Lower leg skin (tissue), 4 donors: ENCODE measurements at places on chromosomes 11 and 22.

- DNase-seq = no peak
These were observed 90.8 kb downstream of the DHCR7 start for GRCh38 chr11:71357414-71357813.

DNA sequence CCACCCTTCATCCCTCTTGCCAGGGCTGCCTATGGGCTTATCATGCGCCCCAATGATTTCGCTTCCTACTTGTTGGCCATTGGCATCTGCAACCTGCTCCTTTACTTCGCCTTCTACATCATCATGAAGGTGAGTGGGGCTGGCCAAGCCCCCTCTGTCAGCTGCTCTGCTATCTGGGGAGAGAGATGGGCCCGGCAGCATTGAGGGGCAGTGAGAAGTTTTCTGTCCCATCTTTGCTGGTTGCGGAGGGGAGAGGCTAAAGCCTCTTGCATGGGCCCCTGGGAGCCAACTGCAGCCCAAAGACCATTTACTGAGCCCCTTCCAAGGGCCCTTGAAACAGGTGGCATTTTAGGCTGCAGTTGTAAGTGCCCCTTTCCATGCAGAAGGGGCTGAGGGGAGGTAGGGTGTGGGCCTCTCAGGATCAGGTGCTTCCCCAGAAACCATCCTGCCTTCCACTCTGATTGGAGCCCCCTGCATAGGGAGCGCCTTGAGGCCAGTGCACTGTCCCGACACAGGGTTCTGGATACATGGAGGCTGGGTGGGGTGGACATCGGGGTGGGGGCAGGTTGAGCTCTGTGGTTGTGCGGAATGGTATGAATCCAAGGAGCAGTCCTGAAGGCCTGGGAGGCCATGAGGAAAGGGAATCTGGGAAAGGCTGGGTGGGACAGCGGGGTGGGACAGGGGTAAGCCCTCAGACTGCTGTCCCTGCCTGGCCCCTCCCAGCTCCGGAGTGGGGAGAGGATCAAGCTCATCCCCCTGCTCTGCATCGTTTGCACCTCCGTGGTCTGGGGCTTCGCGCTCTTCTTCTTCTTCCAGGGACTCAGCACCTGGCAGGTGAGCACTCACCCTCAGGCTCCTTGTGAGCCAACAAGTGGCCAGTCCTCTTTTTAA, 5.8 kb upstream of the TAGLN start:
- DNase-seq = no peak

DNA sequence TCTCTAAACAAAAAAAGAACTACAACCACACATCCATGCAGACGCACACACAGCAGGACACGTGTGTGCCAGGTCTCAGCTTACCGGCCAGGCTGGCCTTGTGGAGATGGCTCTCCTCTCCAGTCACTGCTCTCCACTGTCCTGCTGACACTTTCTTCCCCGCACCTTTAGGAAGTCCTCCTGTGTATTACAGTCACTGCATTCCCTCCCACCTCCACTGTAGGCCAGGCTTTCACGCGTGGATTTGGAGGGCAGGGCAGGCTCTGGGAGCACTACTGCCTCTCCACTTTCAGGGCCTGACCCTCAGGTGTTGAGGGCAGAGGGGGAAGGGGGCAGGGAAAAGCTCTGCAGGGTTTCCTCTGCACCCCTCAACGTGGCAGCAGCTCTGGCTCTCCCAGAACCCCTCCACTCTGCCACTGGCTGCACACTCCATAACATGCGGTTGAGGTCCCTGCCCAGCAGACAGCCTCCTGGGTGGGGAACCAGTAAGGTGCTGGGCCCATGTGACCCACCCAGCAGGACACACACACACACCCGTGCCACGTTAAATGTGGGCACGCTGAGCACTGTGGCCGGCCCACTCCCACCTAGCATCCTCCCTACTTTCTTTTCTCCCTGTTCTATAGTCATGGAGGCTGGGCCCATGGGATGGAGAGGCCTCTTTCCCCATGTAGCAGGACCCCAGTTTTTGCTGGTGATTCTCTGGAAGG, 107.0 kb upstream of the PITPNB start:
- no peak for DNase-seq

GRCh38 chr11:126991596-126991995, 9.0 kb downstream of the KIRREL3 start:
- DNase-seq = no peak

DNA sequence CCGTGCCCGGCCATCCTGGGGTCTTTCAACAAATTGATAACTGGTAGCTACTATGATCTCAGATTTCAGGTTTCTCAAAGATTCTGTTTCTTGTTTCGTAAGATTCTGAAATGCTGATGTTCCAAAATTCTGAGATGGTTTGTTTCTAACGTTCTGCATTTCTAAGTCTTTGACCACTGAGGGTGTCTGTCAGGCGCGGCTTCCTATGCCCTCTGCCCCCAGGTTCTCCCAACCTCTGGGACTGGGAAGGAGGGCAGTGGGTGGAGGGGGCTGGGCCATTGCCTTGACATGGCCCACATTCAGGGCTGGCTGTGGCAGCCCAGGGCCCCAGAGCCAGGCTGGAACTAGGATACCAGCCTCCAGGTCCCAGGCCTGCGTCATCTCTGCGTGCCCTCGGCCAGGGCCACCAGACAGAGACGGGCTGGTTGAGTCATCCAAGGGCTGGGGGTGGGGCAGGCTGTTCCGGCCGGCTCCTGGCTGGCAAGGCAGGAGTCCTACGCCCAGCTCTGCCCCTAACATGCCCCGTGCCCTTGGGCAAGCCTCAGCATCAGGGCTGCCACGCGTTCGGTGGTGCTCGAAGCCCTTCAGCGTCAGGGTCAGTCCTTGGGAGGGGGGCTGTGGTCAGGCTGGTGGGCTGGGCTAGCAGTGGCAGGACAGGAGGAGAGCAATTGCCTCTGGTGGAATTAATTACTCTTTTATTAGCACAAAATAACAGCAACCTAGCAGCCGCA, 5.2 kb downstream of the TMEM134 start:
- DNase-seq = peak; percentile 80

DNA sequence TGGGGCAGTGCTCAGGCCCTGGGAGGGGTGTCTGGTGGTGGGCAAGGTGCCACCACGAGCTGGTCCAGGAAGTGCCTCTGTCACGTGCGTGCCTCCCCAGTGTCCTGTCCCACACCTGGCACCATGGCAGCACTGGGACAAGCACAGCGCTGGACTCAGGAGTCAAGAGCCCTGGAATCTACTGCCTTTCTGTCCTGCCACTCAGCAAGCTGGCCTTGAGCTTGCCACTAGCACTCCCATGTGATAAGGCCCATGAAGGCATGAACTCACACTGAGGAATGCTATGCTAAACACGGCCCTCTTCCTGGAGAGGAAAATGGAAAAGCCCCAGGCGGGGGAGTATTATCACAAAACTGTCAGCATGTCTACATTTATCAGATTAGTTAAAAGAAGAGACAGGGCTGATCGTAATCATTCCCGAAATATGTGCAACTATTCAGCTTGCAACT, 50.7 kb upstream of the SLC35C1 start:
- no peak for DNase-seq

DNA sequence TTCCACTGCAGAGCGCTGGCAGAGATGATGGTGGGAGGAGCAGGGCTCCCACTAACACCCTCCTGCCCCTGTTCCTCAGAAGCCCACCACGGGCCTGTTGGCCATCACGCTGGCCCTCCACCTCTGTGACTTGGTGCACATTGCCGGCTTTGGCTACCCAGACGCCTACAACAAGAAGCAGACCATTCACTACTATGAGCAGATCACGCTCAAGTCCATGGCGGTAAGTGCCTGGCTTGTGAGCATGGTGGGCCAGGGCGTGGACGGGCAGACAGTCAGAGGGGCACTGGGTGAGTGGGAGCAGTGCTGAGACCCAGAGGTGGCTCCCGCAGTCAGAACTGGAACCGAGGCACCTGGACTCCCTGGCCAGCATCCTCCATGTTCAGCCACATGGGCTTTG, 57.9 kb downstream of the ST3GAL4 start:
- no peak for DNase-seq

- DNase-seq = no peak
These were observed 2.7 kb upstream of the TMPRSS6 start for GRCh38 chr22:37112084-37112728.

- no peak for DNase-seq
These were observed 45.2 kb downstream of the PPFIA1 start for GRCh38 chr11:70315716-70316115.
